ENCODE measurements at places on chromosomes 11 and 22.

GRCh38 chr11:69512790-69513189, 31.3 kb downstream of the LINC01488 start:
- no peak for DNase-seq

- DNase-seq, result no peak
Observed at GRCh38 chr11:67247946-67248550, 18.2 kb upstream of the GRK2 start.

GRCh38 chr11:123484448-123484847, 54.4 kb downstream of the GRAMD1B start:
- DNase-seq, result no peak

- no peak for DNase-seq
Observed at GRCh38 chr11:95296621-95297025, 65.6 kb upstream of the SESN3 start.

- DNase-seq, result peak; percentile 93
Observed at GRCh38 chr11:119376197-119376847, 5.2 kb downstream of the USP2 start.

DNA sequence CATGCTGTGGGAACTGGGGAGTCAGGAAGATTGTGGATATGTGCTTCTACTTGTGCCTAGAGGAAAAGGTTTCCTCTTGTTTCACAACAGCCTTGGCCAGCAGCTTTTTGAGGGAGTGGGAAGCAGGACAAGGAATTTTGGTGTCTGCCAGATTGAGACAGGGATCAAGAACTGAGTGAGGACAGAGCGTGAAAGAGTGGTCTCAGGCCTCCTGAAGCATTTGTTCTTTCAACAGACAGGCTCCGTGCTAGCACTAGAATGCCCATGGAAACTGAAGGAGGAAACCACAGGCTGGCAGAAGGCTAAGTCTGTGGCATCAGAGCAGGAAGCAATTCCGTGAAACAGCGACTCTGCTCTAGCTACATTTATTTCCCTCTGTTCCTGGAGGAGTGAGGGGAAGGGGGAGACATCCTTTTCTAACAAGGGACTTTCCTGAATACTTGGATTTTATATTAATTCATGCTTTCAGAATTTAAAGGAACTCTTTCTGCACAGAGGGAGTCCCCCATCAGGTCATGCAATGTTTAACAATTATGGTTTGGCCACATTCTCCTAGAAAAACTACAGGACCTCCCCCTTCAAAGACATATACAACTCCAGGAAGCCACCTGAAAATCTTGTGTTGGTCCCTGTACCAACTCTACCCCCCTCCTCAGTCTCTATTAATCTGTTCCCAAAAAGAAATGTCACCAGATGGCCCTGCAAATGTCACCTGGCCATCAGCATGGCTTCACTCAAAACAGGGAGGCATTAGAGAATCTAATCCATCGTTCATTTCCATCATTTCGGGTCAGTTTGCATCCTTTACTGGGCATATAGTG, 96.1 kb downstream of the SYT9 start:
- no peak for DNase-seq

GRCh38 chr22:34975721-34976120, 90.2 kb upstream of the ISX start:
- no peak for DNase-seq

DNA sequence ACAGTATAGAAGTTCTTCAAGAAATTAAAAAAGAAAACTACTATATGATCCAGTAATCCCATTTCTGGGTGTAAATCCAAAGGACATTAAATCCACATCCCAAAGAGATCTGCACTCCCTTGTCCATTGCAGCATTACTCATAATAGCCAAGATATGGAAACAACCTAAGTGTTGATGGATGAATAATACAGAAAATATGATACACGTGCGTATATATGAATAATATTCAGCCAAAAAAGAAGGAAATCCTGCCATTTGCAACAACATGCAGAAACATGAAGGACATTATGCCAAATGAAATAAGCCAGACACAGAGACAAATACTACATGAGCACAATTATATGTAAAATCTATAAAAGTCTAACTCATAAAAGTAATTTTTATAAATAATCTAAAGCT, 306.3 kb upstream of the ANO3 start:
- no peak for DNase-seq

DNA sequence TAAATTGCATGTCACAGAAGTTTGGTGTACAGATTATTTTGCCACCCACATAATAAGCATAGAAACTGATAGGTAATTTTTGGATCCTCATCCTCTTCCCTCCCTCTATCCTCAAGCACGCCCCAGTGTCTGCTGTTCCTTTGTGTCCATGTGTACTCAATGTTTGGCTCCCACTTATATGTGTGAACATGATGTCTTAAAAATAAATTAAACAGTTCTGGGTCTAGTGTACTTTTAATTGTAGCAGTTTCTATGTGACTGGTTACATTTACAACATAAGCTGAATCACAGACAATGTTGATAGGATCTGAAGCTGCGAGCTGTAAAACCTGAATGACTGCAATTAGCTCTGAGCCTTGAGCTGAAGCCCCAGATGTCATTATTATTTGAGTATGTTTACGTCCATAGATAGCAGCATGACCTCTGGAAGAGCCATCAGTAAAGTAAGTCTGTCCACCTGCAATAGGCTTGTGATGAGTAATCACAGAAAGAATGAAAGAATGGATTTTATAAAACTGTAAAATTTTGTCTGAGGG, 29.7 kb downstream of the OR10A6 start:
- DNase-seq, result no peak

- DNase-seq, result no peak
Observed at GRCh38 chr11:100297516-100297915, 389.6 kb upstream of the ARHGAP42 start.

- no peak for DNase-seq
Observed at GRCh38 chr11:129204150-129204838, 12.2 kb upstream of the ARHGAP32 start.

- no peak for DNase-seq
Observed at GRCh38 chr11:114026355-114026754, 33.2 kb upstream of the ZBTB16 start.

- no peak for DNase-seq
Observed at GRCh38 chr11:107683807-107684206, 28.0 kb downstream of the SLN start.

DNA sequence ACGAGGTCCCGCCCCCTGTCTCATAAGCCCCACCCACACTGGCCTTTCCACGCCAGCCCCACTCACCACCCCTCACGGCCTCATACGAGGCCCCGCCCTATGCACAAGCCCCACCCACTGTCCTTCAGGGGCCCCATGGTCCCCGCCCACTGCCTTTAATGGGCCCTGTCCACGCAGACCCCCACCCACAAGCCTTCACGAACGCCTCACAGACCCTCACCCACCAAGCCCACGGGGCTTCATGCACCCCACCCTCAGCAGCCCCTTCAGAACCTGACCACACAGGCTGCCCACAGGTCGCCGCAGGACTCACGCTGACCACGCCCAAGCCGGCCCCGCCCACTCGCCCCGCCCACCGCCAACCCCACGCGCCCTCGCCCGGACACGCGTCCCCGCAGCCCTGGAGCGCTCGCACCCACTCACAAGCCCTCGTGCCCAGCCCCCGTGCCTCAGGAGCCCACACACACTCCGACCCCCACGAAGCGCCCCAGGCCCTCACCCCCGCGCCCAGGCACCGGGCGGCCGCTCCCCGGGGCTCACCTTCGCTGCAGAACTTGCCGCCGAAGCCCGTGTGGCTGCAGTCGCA, 10.5 kb downstream of the NRXN2 start:
- DNase-seq, result no peak

GRCh38 chr22:23690713-23691112, at the start of gene RGL4:
RGL4 (plus strand) TSS chr22:23691013; CDS start chr22:23692031, 1,018 bp downstream.
- DNase-seq, result no peak

- DNase-seq, result no peak
Observed at GRCh38 chr11:75823946-75824345, 8.9 kb downstream of the UVRAG start.

DNA sequence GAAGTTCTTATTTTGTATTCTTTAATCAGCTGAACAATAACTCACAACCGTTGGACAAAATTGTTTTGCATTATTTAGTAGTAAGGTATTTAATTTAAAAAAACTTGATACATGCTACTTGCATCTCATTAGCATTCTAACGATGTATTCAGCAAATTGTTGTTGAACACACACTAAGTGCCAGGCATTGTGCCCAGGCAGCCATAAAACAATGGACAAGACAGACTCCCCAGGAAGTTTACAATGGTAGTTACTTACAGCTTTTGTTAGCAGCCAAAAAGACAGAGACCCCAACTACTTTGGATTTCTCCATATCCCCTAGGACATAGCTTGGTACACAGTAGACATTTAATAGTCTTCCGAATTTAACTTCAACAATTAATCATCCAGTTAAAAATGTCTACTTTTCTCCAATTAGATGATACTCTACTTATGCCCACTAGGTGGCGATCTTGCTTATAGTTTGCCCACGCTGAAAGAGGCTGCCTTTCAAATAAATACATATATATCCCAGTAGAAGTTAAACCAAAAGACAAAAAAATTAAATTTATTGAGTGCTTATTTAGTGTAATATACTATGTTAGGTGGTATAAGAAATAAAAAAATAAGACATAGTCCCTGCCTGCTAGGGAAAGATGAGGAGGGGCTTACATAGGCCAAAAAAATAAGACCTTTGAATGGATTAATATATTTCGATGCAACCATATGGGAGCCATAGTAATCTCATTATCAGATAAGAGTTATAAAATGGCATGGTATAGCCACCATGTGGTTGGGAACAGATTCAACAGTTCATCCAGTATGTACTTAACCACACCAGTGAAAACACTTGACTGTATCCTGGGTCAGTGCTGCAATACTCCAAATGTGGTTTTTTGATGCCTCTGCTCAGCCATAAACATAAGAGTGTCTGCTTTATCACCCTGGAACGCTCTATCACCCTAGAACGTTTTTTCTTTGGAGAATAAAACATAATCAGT, 2.0 kb upstream of the FJX1 start:
- DNase-seq, result no peak

- no peak for DNase-seq
Observed at GRCh38 chr11:113947994-113948393, 26.9 kb upstream of the HTR3A start.

- DNase-seq, result no peak
Observed at GRCh38 chr22:40238425-40239344, 61.0 kb downstream of the TNRC6B start.

DNA sequence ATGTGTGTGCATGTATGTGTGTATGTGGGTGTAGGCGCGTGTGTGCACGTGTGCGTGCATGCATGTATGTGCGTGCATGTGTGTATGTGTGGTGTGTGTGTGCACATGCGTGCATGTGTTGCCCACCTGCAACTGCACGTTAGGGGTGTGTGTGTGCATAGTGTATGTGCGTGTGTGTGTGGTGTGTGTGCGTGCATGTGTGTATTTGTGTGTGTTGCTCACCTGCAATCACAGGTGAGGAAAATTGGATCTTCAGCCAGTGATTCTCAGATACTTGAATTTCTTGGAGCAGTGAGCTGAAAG, 54.3 kb downstream of the ST14 start:
- peak; percentile 2 for DNase-seq

DNA sequence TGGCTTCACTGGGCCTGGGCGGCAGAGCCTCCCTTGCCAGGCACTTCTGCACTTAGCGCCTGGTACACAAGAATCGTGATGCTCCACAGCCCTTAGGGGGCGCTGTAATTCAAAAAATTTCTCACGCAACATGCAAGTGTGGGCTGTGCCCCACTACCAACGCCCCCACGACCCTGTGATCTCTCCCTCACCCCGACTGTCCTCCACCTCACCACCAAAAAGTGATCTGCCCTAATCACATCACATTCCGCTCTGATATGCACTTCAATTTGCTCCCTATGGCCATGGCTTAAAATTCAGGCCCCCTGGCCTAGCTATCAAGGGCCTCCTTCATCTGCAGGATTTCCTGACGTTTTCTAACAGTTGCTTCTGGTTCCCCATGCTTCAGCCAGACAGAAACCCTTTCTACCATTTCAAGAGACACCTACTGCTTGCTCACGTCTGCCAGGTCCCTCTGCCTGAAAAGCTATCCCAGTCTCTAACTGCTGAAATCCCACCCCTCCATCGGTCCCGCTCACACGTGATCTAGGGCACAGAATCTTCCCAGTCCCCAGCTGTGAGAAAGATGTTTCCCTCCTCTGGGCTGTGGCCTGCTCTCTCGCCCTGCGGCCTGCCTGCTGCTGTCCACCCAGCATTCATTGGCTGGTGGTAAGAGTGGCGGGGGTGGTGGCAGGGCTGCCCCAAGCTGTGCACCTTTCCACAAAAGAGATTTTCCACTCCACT, 27.9 kb upstream of the LRRC32 start:
- no peak for DNase-seq

- DNase-seq, result no peak
Observed at GRCh38 chr11:5277807-5278382, 8.2 kb upstream of the HBE1 start.

DNA sequence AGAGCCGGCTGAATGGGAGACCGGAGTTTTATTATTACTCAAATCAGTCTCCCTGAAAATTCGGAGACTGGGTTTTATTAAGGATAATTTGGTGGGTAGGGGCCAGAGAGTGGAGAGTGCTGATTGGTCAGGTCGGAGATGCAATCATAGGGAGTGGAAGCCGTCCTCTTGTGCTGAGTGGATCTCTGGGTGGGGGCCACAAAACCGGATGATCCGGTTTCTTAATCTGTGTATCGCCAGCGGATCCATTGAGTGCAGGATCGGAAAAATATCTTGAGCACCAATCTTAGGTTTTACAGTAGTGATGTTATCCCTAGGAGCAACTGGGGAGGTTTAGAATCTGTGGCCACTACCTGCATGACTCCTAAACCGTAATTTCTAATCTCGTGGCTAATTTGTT, 886 bp upstream of the NIPSNAP1 start:
- no peak for DNase-seq

DNA sequence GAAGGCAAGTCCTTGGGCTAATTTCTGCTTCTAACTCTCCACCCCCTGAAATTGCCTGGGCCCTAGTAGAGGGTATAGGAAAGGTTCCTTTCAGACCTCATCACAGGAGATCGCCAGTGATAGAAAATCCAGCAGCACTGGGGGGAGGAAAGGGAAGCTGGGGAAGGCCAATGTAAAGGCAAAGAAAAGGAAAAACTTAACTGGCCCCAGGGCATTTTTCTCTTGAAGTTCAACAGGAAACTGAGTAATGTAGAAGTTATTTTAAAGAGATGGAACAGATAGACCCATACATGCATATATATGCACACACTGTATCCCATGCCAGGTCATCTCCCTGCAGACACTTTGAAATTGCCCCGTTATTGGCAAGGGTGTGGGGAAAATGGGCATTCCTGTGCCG, 134.0 kb downstream of the TRIM44 start:
- DNase-seq, result no peak

- DNase-seq, result no peak
Observed at GRCh38 chr11:133545199-133545803, 13.0 kb upstream of the OPCML start.

GRCh38 chr11:120766318-120766717, 254.8 kb downstream of the GRIK4 start:
- DNase-seq, result no peak

DNA sequence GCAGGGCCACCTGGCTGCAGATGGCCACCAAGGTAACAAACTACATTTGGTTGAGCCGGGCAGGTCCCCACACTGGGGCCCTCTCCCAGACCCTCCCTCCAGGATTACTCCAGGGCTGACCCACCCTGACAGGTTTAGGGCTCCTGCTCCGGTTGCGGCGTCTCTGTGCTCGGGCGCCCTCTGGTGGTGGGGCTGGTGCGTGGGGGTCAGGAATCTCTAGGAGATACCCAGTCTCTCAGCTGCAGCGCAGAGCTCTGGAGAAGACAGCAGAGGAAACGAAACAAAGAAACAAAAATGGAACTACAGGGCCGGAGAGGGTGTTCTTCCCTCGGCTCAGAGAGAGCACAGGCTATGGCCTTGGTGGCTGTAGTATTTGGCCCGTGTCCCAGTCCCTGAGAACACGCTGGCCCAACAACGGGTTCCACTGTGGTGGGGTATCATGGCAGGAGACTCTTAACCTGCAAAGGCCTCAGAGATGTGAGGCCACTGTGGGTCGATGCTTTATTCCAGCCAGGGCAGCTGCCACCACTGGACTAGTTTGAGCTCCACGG, 2.4 kb downstream of the C11orf96 start:
- DNase-seq, result no peak
